ENCODE measurements at places on chromosomes 7 and 10. TPM values are rescaled to one million over a fixed set of nuclear protein-coding genes. Genes with fewer than 3 reads are reported as not detected.

The C7orf57 gene
- not detected for total RNA-seq

The DGKI gene
- total RNA-seq: not detected

The FAM25G gene
- not detected for total RNA-seq

The PRKG1 gene
- not detected for total RNA-seq

The AKR1C4 gene
- total RNA-seq: not detected

The GRM8 gene
- total RNA-seq: not detected

The GPNMB gene
- total RNA-seq: 6.3 TPM

- no peaks in the 10 kb centered on the region for H3K27me3 ChIP-seq
- no peaks in the 10 kb centered on the region for H3K36me3 ChIP-seq
- H3K4me3 ChIP-seq: no peak overlapping the region
Observed at GRCh38 chr10:77087366-77087765, 550.2 kb downstream of the KCNMA1 start.

DNA sequence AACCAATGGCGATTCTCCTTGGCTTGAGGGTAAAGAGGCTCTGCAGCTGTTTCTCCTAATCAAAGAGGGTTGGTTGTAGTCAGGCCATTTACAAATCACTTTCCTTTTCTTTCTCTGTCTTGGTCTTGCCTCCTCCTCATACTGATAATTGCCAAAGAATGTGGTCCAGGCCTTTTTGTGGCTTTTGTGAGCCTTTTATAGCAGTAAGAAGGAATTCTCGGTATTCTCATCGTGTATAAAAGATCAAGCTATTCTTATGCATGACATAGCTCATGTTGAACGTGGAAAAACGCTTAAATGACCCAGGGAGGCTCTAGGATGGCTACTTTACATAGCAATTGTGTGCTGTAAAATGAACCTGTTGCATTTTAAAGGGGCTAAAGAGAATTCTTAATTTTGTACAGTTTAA is 62.6 kb downstream of the RBM20 start:
- H3K4me1 ChIP-seq: no peaks in the 10 kb centered on the region
- no peaks in the 10 kb centered on the region for H3K27me3 ChIP-seq
- H3K4me3 ChIP-seq: no peak overlapping the region

- H3K4me3 ChIP-seq: no peak overlapping the region
- H3K4me1 ChIP-seq: no peaks in the 10 kb centered on the region
- H3K27ac ChIP-seq: no peak overlapping the region
- no peak for DNase-seq
- no peaks in the 10 kb centered on the region for H3K36me3 ChIP-seq
Observed at GRCh38 chr10:69891057-69891617, 89.4 kb downstream of the COL13A1 start.

DNA sequence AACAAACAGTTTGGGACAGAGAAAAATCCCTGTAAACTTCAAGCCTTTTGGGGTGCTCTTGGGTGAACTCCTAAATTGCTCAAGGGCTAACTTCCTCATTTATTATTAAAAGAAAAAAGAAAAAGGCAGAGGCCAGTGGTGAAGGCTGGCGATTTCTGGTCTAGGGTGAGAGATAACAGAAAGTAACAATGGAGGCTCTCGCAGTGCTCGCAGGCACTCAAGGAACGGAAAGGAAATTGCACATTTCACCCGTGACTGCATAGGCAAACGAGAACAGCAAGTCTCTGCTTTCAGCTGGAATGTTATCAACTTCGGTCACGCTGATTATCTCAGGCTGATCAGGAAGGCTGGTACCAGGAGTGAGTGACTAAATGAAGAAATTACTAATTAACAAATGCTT is 70.7 kb downstream of the PRKAG2 start:
- H3K27ac ChIP-seq: no peak overlapping the region
- H3K4me3 ChIP-seq: no peak overlapping the region
- DNase-seq: no peak
- peaks cover 4% of the 10 kb centered on the region for H3K4me1 ChIP-seq
- no peaks in the 10 kb centered on the region for H3K27me3 ChIP-seq
- no peaks in the 10 kb centered on the region for H3K36me3 ChIP-seq

DNA sequence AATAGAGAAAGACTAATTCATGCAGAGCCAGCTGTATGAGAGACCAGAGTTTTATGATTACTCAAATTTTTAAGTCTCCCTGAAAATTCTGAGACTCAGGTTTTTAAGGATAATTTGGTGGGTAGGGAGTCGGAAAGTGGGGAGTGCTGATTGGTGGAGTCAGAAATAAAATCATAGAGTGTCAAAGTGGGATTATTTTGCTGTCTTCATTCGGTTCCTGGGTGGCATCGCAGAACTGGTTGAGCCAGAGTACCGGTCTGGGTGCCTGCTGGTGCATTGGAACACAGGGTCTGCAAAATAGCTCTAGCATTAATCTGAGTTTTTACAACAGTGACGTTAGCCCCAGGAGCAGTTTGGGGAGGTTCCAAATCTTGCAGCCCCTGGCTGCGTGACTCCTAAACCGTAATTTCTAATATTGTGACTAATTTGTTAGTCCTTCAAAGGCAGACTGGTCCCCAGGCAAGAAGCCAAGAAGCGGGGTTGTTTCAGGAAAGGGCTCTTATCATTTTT is 32.4 kb downstream of the GPRIN2 start:
- H3K36me3 ChIP-seq: no peaks in the 10 kb centered on the region
- no peak for DNase-seq
- no peak overlapping the region for H3K4me3 ChIP-seq
- no peak overlapping the region for H3K27ac ChIP-seq
- H3K4me1 ChIP-seq: no peaks in the 10 kb centered on the region

GRCh38 chr7:152617056-152617455 is 58.9 kb downstream of the XRCC2 start:
- no peaks in the 10 kb centered on the region for H3K4me1 ChIP-seq
- H3K36me3 ChIP-seq: no peaks in the 10 kb centered on the region
- DNase-seq: no peak
- H3K4me3 ChIP-seq: no peak overlapping the region
- H3K27ac ChIP-seq: no peak overlapping the region
- H3K27me3 ChIP-seq: no peaks in the 10 kb centered on the region

GRCh38 chr7:124251636-124252035 is 218.8 kb upstream of the TMEM229A start:
- H3K36me3 ChIP-seq: no peaks in the 10 kb centered on the region
- H3K27me3 ChIP-seq: no peaks in the 10 kb centered on the region
- H3K4me3 ChIP-seq: no peak overlapping the region
- no peak for DNase-seq

DNA sequence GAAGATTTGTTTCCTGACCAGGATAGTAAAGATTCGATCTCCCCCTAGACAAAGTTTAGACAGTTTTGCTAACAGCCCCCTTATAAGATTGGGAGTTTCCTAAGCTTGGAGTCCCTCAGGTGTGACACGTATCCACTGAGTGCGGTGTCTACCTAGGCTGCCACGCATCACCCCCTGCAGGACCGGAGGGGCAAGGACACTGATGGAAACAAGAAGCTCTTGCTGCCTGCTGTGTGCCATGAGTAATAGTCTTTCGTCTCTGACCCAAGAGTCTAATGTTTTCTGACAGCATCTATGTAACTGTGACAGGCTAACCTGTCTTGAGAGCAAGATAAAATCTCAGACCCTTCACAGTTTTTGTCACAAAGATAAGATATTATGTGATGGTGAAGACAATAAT is 173.5 kb downstream of the SEMA3E start:
- no peak overlapping the region for H3K4me3 ChIP-seq
- H3K4me1 ChIP-seq: no peaks in the 10 kb centered on the region
- no peaks in the 10 kb centered on the region for H3K36me3 ChIP-seq
- DNase-seq: no peak
- H3K27ac ChIP-seq: no peak overlapping the region

GRCh38 chr7:36497775-36498174 is 108.1 kb downstream of the ANLN start:
- H3K36me3 ChIP-seq: no peaks in the 10 kb centered on the region
- no peak for DNase-seq
- no peaks in the 10 kb centered on the region for H3K27me3 ChIP-seq
- no peak overlapping the region for H3K27ac ChIP-seq

GRCh38 chr7:145106001-145106400 is 270.1 kb upstream of the TPK1 start:
- no peaks in the 10 kb centered on the region for H3K4me1 ChIP-seq
- DNase-seq: no peak
- no peak overlapping the region for H3K27ac ChIP-seq
- H3K4me3 ChIP-seq: no peak overlapping the region
- no peaks in the 10 kb centered on the region for H3K36me3 ChIP-seq

DNA sequence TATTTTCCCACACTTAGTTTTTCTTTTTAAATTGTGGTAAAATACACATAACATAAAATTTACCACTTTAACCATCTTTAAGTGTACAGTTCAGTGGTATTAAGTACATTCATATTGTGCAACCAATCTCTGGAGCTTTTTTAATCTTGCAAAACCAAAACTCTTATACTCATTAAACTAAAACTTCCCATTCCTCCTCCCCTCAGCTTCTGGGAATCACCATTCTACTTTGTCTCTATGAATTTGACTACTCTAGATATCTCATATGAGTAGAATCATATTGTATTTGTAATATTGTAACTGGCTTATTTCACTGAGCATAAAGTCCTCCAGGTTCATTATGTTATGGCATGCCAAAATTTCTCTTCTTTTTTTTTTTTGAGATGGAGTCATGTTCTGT is 86.4 kb upstream of the JAZF1 start:
- H3K27me3 ChIP-seq: no peaks in the 10 kb centered on the region
- H3K27ac ChIP-seq: peak overlapping the region; percentile 74
- DNase-seq: no peak

GRCh38 chr10:62244785-62245467 is 23.7 kb downstream of the RTKN2 start:
- H3K27me3 ChIP-seq: no peaks in the 10 kb centered on the region
- H3K4me3 ChIP-seq: no peak overlapping the region
- H3K4me1 ChIP-seq: peaks cover 31% of the 10 kb centered on the region
- peak; percentile 90 for DNase-seq

GRCh38 chr10:30773501-30773900 is 143.9 kb upstream of the LYZL2 start:
- no peak overlapping the region for H3K27ac ChIP-seq
- H3K4me1 ChIP-seq: no peaks in the 10 kb centered on the region
- H3K27me3 ChIP-seq: peaks cover 5% of the 10 kb centered on the region
- no peaks in the 10 kb centered on the region for H3K36me3 ChIP-seq
- DNase-seq: no peak
- no peak overlapping the region for H3K4me3 ChIP-seq

GRCh38 chr7:96855691-96856090 is 146.0 kb upstream of the SEM1 start:
- no peak for DNase-seq
- H3K27me3 ChIP-seq: no peaks in the 10 kb centered on the region
- no peaks in the 10 kb centered on the region for H3K4me1 ChIP-seq
- H3K4me3 ChIP-seq: no peak overlapping the region
- no peak overlapping the region for H3K27ac ChIP-seq

DNA sequence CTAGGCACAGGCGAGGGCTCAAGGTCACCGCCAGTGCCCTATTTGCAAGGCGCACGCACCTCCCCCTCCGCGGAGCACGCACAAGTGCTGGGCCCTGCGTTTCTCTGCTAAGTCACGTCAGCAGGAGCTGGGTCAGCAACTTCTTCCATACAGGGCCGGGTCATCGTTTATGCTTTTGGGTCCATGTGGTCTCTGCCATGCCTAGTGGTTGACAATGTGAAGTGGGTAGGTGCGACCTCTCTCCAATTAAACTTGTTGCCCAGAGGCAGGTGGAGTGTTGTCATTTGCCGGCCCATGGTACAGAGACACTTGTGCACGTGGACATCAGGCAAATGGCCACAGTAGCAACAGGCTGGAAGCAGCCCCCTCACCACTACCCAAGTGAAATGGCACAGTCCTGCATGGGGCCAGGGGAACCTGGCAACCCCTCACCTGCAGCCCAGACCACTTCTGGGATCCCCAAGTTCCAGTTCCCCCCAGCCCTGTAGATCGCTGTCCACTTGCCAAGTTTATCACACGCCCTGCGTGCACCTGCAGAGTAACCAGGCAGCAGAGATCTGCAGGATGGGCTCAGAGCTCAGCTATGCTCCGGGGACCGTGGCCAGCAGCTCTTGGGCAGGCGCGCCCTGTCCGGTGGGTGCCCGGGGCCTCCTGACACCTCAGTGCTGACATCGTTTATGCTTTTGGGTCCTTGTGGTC is 86.1 kb upstream of the PPP2R2D start:
- DNase-seq: no peak
- no peak overlapping the region for H3K4me3 ChIP-seq
- H3K27me3 ChIP-seq: no peaks in the 10 kb centered on the region
- no peak overlapping the region for H3K27ac ChIP-seq
- no peaks in the 10 kb centered on the region for H3K36me3 ChIP-seq

DNA sequence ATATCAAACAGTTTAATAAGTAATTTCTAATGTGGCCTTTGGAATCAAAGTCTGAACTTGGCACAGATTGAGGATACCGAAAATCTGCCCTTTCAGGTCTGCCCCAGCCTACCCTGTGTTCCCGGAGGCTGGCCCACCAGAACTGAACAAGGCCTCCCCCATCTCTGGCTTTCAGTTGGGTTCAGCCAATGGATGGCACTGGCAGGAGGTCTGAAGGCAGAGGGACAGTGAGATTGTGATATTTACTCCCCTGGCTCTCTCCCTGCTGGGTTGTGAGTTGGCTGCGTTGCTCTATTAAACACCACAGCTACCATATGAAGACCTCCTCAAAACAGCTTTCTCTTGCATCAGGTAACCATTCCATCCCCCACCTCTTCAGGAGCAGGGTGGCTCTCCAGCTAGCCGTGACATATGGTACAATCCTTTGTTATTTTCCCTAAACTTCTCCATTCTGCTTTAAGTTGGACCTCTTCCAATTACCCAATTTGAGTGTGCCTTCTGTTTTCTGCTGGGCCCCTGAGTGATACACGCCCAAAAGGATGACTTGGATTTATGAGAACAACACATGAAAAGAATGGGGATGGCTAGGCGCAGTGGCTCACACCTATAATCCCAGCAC is 28.1 kb downstream of the DNMBP start:
- no peaks in the 10 kb centered on the region for H3K27me3 ChIP-seq
- H3K27ac ChIP-seq: peak overlapping the region; percentile 99
- no peak overlapping the region for H3K4me3 ChIP-seq
- H3K36me3 ChIP-seq: no peaks in the 10 kb centered on the region
- H3K4me1 ChIP-seq: peaks cover 91% of the 10 kb centered on the region
